ENCODE measurements at places on chromosomes 2 and 18. TPM values are rescaled to one million over a fixed set of nuclear protein-coding genes. Genes with fewer than 3 reads are reported as not detected.

- H3K4me1 ChIP-seq = peaks cover 9% of the 10 kb centered on the region
- H3K4me3 ChIP-seq = no peak overlapping the region
- no peaks in the 10 kb centered on the region for H3K27me3 ChIP-seq
- DNase-seq = no peak
- peak overlapping the region; percentile 66 for H3K27ac ChIP-seq
- H3K36me3 ChIP-seq = peaks cover 60% of the 10 kb centered on the region
Measured at GRCh38 chr2:101038455-101039255, 36.6 kb downstream of the RPL31 start.

GRCh38 chr18:50558948-50559751 is 737 bp upstream of the MAPK4 start:
- H3K36me3 ChIP-seq = no peaks in the 10 kb centered on the region
- no peak for DNase-seq
- H3K4me3 ChIP-seq = no peak overlapping the region
- no peak overlapping the region for H3K27ac ChIP-seq
- no peaks in the 10 kb centered on the region for H3K4me1 ChIP-seq
- peaks cover 14% of the 10 kb centered on the region for H3K27me3 ChIP-seq

- peak overlapping the region; percentile 82 for H3K27ac ChIP-seq
- peak overlapping the region; percentile 88 for H3K4me3 ChIP-seq
- no peaks in the 10 kb centered on the region for H3K27me3 ChIP-seq
- peaks cover 5% of the 10 kb centered on the region for H3K4me1 ChIP-seq
- H3K36me3 ChIP-seq = no peaks in the 10 kb centered on the region
Measured at GRCh38 chr2:70300771-70301343, 1.0 kb downstream of the FAM136A start.

GRCh38 chr2:184472481-184472880 is 125.8 kb upstream of the ZNF804A start:
- H3K36me3 ChIP-seq = no peaks in the 10 kb centered on the region
- no peaks in the 10 kb centered on the region for H3K4me1 ChIP-seq
- H3K27ac ChIP-seq = no peak overlapping the region
- no peaks in the 10 kb centered on the region for H3K27me3 ChIP-seq
- no peak for DNase-seq
- no peak overlapping the region for H3K4me3 ChIP-seq

The CEP192 gene
- total RNA-seq = 27.2 TPM
